LoVo (cell line): ENCODE measurements at places on chromosomes 3 and 15.

- DNase-seq = no peak
Measured at GRCh38 chr3:159802864-159803263, 185.8 kb upstream of the IL12A start.

GRCh38 chr3:17752436-17752835 lies 10.0 kb upstream of the TBC1D5 start:
- DNase-seq = no peak

- no peak for DNase-seq
Measured at GRCh38 chr3:111831840-111832239, 27.2 kb upstream of the PHLDB2 start.

- no peak for DNase-seq
Measured at GRCh38 chr3:196712514-196713413, 587 bp downstream of the PIGX start.

- DNase-seq = no peak
Measured at GRCh38 chr3:16888356-16888755, 3.6 kb downstream of the PLCL2 start.

DNA sequence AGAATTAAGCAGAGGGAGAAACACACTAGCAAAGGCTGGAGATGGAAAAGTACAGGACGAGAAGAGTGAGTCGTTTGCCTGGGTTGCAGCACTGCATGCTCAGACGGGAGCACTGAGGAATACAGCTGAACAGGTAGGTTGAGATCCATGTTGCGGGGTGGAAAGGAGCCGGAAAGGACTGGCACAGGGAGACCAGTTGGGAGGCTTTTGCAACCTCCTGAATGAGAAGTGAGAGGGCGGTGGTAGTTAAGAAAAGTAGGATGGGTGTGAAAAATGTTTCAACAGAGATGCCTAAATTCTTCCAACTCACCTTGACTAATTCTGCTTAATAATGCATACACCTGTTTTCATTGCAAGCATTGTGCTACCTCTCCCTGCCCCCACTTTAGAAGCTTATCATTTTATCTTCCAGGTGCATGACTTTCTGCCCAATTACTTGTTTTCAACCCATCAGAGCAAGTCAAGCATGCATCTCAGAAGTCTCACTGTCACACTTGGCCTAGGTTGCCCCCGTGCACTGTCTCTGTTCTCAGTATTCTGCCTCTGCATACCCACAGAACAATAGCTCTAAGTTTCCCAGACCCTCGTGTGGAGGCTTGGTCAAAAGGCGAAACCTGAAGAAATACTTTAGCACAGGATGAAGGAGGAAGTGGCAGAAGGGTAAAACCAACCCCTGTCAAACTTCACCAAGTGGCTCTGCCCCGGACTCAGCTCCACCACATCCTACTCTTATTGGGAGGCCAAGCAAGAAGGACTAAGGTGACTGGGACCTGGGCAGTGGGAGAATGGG lies 199.3 kb upstream of the BCL6 start:
- DNase-seq = no peak

- DNase-seq = no peak
Measured at GRCh38 chr15:66718220-66718988, 16.4 kb downstream of the SMAD6 start.

- DNase-seq = no peak
Measured at GRCh38 chr3:169255511-169255910, 408.0 kb downstream of the MECOM start.

GRCh38 chr3:37621771-37622170 lies 239.9 kb upstream of the CTDSPL start:
- DNase-seq = no peak

DNA sequence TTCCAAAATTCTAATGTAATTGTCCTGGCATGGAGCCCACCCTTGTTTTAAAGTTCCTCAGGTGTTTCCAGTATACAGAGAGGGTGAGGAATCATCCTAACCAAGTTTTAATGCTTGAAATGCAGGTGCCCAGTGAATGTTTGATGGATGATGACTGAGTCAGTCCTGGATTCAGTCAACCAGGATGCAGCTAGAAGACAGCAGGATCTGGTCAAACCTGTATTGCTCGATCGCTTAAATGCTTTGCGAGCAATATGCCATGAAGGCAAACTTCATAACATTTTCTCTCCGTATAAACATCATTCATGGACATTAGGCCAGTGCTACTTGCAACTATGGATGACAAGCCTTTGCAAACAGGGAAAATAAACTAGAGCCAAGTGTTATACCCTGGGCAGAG lies 591.2 kb downstream of the RSL24D1 start:
- no peak for DNase-seq

GRCh38 chr3:195880037-195880431 lies 28.3 kb downstream of the TNK2 start:
- no peak for DNase-seq

GRCh38 chr15:43776718-43777266 lies at the start of gene ELL3:
TSS of gene ELL3 (minus strand) at chr15:43776966. CDS start at chr15:43776901, 65 bp downstream.
- peak; percentile 94 for DNase-seq

GRCh38 chr15:69529961-69530633 lies 77.5 kb downstream of the RPLP1 start:
- DNase-seq = no peak

DNA sequence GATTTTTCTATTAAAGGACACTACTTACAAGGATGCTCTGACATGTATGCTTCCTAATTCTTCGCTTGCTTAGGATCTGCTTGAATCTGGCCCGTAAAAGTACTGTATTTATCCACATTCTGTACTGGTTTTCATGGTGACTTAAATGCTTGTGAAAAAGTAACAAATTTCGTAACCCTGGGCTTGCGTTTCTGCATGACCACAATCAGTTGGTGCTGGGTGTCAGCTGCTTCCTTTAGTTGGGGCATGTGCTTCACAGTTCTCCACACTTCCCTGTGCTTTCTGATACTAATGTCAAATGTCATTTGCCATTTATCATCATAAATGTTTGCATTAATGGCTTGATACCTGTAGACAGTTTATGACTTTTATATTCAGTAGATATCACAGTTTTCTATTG lies 218.4 kb upstream of the MLF1 start:
- DNase-seq = no peak
